Fibroblast of skin of right quadriceps (primary cell): ENCODE measurements at places on chromosomes 4 and X.

DNA sequence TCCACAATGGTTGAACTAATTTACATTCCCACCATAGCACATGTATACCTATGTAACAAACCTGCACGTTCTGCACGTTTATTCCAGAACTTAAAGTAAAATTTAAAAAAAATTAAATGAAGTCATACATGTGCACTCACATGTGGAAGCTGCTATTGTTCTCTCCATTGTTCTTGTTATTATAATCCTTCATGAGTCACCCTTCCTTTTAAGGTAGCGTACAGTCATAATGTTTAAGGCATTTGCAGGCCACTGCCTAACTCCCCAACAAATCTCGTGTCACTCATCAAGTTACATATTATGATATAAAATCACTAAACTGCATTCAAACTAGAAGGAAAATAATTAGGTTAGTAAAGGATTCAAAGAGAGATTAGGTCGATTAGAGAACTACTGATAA, 63.6 kb downstream of the SLC7A11 start:
- DNase-seq = peak; percentile 28

DNA sequence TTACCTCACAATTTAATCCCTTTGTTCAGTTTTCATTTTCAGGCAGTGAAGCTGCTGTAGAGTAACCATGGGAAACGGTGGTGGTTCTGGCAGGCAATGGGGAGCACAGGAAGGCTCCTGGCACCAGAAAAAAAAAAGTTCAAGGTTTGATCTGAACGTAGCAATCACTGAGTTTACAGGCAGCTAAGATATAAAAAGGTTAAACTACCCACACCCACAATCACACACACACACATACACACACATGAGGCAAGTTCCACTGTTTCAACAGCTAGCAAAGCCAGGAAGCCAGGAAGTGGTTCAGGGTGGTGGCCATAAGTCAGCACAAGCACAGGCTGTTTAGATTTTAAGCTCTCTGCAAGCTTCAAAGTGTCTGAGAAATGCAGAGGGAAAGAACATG, at the start of gene SULT1B1:
Gene SULT1B1, minus strand, starts transcription at position 166 of the 400 bp plus-strand sequence. CDS start 5,403 bp downstream, outside the sequence.
- DNase-seq = peak; percentile 72

- DNase-seq = no peak
These were observed 99.5 kb downstream of the NLGN4X start for GRCh38 chrX:6129195-6129594.

GRCh38 chr4:38071801-38072431, 111.7 kb downstream of the PTTG2 start:
- DNase-seq = no peak

DNA sequence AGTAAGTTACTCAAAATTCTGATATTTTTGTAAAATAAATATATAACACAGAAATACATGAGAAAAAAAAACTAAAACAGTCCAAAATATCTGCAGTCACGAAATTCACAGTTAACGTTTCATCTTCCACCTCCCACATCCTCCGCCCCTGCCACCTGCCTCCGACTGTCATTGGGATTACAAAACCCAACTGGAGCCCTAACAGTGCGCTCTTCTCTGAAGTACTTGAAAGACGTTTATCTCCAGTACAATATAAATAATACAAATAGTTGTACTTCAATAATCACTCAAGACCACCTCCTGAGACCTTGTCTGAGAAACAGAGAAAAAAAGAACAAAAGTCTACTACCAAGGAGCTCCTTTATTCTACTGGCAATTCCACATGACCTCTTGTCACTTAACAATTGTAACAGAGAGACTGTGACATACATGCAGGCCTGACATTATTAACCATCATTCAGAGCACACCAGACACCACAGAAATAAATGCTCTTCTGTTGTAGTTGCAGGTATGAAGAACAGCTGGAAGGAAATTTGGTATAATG, 280.6 kb downstream of the PPP3CA start:
- DNase-seq = no peak

DNA sequence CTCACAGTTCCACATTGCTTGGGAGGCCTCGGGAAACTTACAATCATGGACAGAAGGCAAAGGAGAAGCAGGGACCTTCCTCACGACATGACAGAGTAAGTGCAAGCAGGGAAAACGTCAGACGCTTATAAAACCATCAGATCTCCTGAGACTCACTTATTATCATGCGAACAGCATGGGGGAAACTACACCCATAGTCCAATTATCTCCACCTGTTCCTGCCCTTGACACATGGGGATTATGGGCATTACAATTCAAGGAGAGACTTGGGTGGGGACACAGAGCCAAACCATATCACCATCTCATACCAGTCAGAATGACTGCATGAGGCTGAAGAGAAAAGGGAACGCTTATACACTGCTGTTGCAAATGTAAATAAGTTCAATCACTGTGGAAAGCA, 1066.9 kb upstream of the PCDH7 start:
- DNase-seq = no peak

GRCh38 chrX:97065973-97066372, 182.3 kb downstream of the RPA4 start:
- peak; percentile 0 for DNase-seq

GRCh38 chrX:39843318-39843717, 254.4 kb downstream of the BCOR start:
- DNase-seq = no peak

DNA sequence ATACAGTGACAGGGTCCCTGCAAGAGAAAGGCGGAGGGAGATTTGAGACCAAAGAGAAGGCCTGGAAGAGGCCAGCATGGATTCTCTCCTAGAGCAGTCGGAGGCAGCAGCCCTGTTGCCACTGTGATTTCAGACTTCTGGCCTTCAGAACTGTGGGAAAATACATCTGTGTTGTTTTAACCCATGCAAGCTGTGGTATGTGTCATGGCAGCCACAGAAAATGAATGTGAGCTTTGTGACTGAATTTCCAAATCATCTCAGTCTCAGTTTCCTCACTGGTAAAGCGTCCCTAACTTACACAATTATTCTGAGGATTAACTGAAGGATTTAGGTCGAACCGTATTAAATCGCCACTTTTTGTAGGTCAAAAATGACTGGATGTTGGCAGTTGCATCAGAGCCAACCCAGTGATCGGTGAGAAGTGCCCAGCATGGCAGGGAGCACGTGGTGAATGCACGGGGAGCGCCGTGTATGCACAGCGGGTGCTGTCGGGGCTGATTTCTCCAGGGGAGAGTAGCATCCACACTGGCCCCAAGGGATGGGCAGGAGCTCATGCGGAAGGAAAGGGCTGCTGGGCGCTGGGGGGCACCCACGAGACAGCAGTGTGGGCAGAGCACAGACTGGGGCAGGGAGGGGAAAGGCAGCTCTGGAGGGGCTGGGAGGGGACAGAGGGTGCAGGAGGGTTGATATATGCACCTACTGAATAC, 23.8 kb upstream of the NSG1 start:
- no peak for DNase-seq

- DNase-seq = no peak
These were observed 141.3 kb downstream of the MGST2 start for GRCh38 chr4:139806929-139807328.

DNA sequence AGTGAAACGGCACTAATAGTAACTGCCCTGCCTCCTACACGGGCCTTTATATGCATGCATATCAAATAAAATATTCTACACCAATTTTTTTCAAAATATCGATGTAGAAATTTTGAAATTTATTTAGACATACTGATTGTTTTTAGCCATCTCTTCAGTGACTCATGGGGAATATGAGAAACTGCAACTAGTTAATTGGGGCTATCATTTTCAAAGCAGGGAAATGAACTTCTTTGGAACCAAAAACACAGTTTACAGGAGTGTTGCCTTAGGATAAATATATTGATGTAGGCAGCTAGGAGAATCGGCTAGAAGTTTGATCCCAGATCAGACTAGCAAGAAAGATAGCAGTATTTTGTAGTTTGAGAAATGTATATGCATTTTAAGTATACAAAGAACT, 1010.8 kb upstream of the AGA start:
- DNase-seq = no peak

DNA sequence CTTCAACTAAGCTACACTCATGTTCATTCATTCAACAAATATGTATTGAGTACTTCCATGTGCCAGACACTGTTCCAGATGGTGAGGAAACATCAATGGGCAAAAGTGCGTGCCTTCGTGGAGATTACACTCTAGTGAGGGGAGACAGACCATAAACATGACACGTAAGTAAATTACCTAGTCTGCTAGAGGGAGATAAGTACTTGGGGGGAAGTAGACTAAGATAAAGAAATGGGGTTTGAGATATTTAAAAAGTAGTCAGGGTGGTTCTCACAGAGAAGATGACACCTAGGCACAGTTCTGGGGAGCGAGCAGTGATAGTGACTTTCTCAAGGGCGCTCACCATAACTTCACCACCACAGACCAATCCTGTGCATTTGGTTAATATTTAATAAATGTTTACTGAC, 11.7 kb downstream of the JCHAIN start:
- DNase-seq = peak; percentile 24

- no peak for DNase-seq
These were observed 48.4 kb upstream of the IL9R start for GRCh38 chrX:155949098-155949497.

DNA sequence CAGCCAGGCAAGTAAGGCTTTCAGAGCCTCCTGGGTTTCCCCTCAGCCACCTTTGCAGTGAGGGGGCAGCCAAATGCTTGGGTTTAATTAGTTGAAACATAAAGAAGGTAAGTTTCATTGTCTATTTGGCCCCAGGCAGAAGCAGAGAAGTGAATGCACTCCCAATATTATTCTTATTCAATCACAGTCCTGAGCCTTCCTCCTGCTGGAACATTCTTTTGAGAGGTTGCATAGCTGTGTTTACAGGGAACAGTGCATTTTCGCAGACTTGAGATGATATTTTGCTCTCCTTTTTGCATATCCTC, 13.9 kb downstream of the SLC2A9 start:
- no peak for DNase-seq

DNA sequence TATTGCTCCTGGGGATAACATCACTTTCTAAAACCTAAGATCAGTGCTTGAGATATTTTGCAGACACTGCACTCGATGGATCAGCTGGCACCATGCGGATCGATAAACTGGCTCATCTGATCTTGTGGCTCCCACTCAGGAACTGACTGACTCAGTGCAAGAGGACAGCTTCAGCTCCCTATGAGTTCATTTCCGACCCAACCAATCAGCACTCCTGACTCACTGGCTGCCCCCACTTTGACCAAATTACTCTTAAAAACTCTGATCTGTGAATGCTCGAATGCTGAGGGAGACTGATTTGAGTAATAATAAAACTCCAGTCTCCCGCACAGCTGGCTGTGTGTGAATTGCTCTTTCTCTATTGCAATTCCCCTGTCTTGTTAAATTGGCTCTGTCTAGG, 110.1 kb downstream of the ANAPC4 start:
- DNase-seq = no peak

DNA sequence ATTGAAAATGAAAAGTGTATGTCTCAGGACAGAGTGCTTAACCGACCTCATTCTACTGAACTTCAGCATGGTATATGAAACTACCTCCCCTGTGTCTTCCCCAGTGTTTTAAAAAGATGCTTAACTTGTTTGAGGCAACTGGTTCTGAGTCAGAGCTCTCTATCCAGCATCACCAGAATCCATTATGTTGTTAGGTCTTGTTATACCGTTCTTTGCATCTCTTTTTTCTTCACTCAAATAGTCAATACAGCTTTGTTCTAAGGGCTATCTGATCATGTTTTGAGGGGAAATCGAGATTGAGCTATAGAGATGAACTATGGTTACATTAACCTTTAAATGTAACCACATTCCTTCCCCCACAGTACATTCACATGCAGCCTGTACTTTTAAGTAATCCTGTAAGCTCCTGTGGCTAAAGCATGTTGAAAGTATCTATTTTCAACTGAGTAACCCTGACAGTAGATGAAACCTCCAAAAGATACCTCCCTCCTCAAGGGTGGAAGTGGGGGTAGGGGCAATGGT, 514.4 kb downstream of the RPA4 start:
- DNase-seq = peak; percentile 0

GRCh38 chrX:74242050-74242449, 61.9 kb upstream of the ZCCHC13 start:
- peak; percentile 50 for DNase-seq

GRCh38 chr4:31134720-31135119, 414.6 kb downstream of the PCDH7 start:
- DNase-seq = no peak

DNA sequence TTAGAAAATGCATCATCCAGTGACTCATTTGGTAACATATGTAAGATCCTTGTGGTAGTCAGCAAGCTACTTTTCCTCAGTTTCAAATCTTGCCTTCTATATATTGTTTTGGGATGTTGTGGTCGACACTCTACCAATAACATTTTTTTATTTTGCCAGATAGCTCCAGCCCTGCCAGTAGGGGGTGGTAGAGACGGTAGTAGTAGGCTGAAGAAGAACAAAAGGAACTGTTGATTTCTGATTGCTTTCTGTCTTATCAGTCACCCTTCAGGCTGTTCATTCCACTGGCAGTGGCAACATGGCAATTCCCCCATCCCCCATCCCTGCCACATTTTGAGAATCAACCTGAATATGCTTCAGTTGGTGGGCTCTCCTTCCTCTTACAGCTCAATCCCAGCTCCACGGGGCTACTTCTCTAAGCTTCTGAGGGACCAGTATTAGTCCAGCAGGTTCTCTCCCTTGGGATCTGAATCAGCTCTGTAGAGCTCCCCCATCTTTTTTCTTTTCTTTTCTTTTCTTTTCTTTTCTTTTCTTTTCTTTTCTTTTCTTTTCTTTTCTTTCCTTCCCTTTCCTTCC, 171.5 kb upstream of the VEGFC start:
- DNase-seq = no peak
